Renal cortex interstitium (tissue), 15 donors: ENCODE measurements at places on chromosomes 4 and X. TPM values are rescaled to one million over a fixed set of nuclear protein-coding genes. Genes with fewer than 3 reads are reported as not detected.

GRCh38 chr4:36024901-36025660, 219.2 kb downstream of the ARAP2 start:
- no peak for DNase-seq

- DNase-seq, result no peak
Observed at GRCh38 chr4:97910005-97910404, 233.3 kb downstream of the STPG2 start.

GRCh38 chr4:175435381-175435783, 376.7 kb downstream of the GPM6A start:
- no peak for DNase-seq

MAGEA8 gene
- polyA plus RNA-seq, result 0.61 TPM

- DNase-seq, result no peak
Observed at GRCh38 chr4:168618577-168619265, 121.9 kb downstream of the PALLD start.

DNA sequence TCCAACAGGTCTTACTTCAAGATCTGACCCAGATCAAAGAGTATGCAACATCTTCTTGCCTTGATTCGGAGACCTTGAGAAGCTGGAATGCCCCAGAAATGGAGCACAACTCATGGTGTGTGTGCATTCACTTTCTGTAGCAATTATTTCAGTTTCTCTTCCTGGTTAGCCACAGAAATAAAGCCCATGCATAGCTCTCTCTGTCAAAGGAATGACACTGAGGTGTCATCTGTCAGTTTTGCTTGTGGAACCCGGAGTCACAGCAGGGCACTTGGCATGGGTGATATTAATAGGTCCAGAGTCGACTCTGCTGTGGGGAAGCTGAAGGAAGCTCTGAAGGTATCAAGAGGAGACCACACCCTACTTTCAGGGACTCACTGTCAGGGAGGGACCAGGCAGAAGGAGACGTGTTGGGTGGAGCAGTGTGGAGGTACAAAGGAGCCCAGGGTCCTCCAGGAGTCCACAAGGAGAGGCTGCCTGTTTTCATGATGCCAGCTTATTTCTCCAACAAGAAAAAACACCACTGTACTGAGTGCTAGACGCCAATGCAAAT, 10.7 kb downstream of the CLNK start:
- no peak for DNase-seq

TBC1D8B gene
- 5.1 TPM for polyA plus RNA-seq
